Renal cortical epithelial cell (primary cell): ENCODE measurements at places on chromosomes 13 and 19.
A peak's percentile ranks its signal among the peaks of the same experiment; 100 is the strongest.

DNA sequence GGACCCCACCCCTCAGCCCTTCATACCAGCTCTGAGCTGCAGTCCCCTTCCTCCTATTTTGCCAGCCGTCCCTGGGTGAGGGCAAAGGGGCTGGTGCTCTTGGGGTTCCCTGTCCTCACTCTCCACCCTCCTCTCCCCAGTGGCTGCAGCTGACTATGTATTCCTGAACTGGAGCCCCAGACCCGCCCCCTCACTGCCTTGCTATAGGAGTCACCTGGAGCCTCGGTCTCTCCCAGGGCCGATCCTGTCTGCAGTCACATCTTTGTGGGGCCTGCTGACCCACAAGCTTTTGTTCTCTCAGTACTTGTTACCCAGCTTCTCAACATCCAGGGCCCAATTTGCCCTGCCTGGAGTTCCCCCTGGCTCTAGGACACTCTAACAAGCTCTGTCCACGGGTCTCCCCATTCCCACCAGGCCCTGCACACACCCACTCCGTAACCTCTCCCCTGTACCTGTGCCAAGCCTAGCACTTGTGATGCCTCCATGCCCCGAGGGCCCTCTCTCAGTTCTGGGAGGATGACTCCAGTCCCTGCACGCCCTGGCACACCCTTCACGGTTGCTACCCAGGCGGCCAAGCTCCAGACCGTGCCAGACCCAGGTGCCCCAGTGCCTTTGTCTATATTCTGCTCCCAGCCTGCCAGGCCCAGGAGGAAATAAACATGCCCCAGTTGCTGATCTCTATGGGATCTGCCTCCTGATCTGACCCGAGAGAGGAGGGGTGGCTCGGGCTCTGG lies 2.4 kb downstream of the COX7A1 start:
- DNase-seq = no peak

DNA sequence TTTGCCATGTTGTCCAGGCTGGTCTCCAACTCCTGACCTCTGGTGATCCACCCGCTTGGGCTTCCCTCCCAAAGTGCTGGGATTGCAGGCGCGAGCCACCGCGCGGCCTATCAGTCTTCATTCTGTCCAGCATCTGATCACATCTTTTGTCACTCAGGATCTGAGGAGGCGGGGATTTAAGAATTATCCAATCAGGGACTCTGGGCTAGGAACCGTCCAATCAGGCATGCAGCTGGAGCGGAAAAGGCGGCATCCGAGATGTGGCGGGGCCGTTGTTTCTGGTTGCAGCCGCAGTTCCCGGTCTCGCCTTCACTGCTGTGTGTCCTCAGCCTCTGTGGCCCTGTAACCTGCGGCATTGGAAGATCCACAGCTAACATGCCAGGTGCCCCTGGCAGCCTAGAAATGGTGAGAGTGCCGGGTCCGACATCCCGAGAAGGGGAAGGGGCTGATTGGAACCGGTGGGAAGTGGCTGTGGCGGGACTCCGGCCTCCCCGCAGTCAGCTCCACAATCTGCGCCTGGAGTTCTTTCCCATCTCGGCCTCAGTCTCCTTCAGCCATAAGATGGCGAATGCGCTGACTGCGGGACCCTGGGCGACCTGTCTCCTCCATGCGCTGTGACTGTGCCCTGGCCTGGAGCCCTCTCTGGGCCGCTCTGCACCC lies at the start of gene ZNF729:
TSS of gene ZNF729 (plus strand) at position 291 of the 660 bp plus-strand sequence. CDS start at position 376, 85 bp downstream.
- DNase-seq = no peak

- peak; percentile 27 for DNase-seq
Measured at GRCh38 chr13:20882206-20882605, 20.3 kb downstream of the XPO4 start.

GRCh38 chr13:99738626-99739025 lies 232.9 kb downstream of the ZIC5 start:
- DNase-seq = no peak

- no peak for DNase-seq
Measured at GRCh38 chr13:21696865-21697448, 26.1 kb downstream of the FGF9 start.

- DNase-seq = no peak
Measured at GRCh38 chr13:47025791-47026447, 129.1 kb upstream of the HTR2A start.

GRCh38 chr13:38826182-38826813 lies 139.4 kb downstream of the FREM2 start:
- no peak for DNase-seq

DNA sequence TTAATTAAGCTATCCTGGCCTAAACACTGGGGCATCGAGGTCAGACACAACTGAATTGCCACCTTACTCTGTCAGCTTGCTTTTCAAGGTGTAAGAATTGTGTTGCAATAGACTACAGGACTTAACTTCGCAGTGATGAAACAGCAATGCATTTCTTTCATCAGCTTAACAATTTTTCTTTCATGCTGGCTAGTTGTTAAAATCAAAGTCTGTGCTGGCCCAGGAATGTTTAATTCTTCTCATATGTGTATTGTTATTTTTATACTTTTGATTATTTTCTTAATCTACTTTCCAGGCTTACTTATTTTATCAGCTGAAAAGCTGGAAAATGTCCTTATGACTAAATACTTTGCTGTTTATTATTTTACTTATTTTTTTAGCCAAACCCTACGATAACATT lies 79.7 kb downstream of the EFNB2 start:
- no peak for DNase-seq

DNA sequence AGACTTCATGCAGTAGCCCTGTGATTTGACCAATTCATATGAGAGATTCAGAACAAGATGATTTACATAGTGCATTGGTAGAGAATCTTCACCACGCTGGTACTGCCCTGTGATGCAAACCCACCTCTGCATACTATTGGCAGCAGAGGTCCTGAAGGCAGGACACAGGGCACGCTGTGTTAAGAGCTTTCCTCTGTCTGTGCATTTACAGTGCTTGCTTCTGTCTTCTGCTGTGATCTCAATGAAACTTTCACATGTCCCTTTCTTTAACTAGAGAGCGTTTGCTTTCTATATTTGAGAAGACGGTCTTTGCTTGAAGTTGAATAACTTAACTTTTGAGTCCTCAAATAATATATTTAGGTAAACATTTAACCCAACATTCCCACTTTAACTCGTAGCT lies 219.0 kb upstream of the SPRY2 start:
- DNase-seq = no peak

GRCh38 chr19:1856698-1857603 lies 6.4 kb downstream of the KLF16 start:
- peak; percentile 77 for DNase-seq

GRCh38 chr13:101451641-101452040 lies 834 bp upstream of the ITGBL1 start:
- peak; percentile 71 for DNase-seq

- DNase-seq = peak; percentile 62
Measured at GRCh38 chr19:21023901-21024300, 3.4 kb downstream of the ZNF430 start.

DNA sequence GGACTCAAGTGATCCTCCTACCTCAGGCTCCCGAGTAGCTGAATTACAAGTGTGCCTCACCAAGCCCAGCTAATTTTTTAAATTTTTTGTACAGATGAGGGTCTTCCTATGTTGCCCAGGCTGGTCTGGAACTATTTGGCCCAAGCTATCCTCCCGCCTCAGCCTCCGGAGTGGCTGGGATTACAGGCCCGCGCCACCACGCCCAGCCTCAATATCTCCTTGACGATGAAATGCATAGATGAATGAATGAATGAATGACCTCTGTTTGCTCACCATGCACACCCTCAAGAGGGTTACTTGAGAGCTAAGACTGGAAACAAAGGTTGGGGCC lies 14.9 kb upstream of the AP1M2 start:
- DNase-seq = peak; percentile 23

DNA sequence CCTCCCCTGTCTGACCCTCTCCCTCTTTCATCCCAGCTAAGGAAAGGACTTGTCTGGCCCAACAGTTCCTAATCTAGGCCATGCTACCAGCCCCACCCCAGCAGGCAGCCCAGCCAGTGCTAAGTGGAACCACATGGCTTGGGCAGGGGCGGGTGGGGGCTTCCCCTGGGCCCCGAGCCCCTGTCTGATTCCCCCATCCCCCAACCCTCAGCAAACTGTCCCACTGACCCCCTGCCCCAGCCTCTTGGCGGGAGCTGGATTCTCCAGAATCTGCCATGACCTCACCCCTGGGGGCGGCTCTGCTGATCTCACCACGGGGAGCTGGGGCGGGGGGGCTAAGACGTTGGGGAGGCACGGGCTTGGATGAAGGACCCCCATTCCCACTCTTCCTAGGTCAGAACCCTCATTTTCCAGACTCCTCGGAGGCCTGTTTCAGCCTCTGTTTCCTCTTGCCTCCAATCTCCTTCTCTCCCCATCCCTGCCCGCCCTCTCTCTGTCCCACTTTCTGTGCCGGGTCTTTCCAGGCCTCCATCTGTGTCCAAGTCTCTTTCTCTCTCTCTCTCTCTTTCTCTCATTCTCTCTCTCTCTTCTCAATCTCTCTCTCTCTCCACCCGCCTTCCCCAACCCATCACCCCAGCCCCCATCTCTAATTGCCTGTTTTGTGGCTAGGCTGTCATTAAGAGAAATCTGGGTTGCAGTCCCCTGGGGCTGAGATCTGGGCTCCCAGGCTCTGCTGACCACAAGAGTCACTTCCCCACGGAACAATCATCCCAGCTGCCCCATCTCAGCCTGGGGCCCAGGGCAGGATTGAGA lies 2.7 kb downstream of the COL5A3 start:
- DNase-seq = no peak

GRCh38 chr19:20307127-20307526 lies 140.1 kb downstream of the ZNF486 start:
- DNase-seq = no peak

GRCh38 chr13:40911341-40911740 lies 107.8 kb downstream of the ELF1 start:
- no peak for DNase-seq

DNA sequence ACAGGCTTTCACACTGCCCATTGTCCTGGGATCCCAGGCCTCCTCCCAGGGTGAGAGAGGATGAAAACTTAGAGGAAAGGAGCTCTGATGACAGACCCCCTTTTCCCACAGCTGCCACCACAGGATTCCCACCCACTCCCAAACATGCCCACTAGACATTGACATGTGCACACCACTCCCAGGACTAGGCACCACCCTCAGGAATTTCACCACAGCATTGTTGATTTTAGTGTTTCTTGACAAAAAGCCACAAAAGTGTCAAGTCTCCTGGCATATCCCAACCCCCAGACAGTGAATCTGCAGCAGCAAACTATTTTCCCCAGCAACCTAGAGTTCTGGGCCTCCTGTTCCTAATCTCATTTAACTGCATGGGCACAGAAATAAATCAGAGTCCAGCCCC lies 10.1 kb downstream of the ZNF714 start:
- DNase-seq = peak; percentile 69

DNA sequence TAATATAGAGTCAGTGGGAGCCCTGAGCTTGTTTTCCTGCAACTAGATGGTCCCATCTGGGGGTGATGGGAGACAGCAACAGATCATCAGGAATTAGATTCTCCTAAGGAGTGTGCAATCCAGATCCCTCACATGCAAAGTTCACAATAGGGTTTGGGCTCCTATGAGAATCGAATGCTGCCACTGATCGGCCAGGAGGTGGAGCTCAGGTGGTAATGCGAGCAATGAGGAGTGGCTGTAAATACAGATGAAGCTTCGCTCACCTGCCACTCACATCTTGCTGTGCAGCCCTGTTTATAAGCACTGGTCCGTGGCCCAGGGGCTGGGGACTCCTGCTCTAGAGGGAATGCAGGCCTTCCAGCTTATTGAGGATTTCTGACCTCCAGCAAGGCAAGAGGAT lies 5.7 kb downstream of the ZNF558 start:
- no peak for DNase-seq

GRCh38 chr13:68927387-68928026 lies 1180.1 kb upstream of the ATXN8OS start:
- DNase-seq = peak; percentile 35

GRCh38 chr19:54047616-54048015 lies 16.1 kb downstream of the VSTM1 start:
- no peak for DNase-seq

DNA sequence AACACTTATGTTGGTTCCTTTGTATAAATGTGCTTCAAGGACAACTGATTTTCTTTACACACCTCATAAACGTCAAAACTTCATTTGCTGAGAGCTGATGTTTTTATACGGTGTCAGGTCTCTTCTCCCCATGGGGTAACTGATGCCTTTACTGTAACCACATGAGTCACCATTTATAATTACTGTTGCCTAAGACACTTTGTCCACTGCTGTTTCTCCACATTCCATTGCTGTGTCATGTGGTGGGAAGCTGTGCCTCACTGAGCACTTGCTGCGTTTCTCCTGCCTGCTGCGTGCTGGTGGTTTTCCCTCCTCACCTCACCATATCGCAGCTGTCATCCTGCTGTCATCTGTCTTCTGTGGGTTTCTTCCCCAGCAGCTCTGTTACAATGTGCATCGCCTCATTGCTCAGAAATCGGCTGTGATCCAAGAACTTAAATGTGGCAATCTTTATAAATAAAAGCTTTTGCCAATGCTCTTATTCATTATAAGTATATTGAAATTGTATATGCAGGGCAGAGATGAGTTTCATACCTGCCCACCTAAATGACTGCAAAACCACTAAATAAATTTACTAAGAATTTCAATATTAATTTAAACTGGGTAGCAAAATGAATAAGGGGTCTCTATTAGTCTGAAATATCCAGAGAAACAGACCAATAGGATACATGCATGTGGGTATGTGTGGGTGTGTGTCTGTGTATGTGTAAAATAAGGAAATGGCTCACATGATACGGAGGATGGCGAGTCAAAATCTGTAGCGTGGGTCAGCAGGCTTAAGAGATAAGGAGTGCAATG lies 547.0 kb upstream of the SLITRK5 start:
- DNase-seq = peak; percentile 100
